ENCODE measurements at places on chromosomes 13 and 19.

DNA sequence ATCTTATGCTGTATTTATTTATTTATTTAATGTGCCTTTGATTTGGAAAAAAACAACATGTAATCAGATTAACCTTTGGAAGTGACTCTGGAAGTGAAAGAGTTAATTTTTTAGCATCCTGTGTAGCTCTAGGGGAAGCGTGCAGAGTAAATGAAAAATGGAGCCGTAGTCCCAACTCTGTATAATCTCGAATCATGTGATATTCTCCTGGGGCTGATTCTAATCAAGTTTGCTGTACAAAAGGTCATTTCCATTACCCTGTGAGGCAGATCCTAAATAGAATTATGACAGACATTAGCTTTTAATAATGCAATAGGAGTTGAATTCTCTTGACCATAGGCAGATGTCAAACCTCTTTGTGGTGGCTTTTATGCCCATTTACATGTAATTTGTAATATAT lies 238.6 kb upstream of the CSNK1A1L start:
- no peak for DNase-seq

DNA sequence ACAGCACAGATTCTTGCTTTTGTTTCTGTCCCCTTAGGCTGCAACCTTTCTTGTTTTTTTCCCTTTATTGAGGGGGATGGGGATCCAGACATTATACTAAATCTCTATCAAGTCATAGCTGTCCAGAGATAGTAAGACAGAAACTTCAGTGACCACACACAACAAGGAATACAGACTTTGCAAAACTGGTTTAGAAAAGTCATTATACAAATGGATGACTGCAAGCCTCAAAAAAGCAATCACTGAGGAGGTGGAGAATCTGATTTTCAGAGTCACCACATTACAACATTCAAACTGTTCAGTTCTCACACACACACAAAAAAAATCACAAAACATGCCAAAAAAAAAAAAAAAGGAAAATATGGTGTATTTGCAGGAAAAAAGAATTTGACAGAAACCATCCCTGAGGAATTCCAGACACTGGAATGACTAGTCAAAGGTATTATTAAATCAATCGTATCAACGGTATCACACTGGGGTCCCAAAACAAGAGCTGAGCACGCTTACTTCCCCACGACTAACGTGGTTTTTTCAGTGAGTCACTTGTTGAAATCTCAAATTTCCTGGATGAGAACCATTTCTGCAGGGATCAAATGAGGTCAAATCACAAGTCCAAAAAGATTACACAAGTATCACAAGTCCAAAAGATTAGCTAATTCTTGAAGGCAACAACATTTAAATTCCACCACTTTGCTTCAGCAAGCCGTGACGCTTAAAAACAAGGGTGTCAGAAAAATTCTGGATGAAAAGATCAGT lies 41.2 kb downstream of the USP12 start:
- no peak for DNase-seq

- DNase-seq: no peak
Observed at GRCh38 chr13:93268327-93269028, 41.9 kb downstream of the GPC6 start.

DNA sequence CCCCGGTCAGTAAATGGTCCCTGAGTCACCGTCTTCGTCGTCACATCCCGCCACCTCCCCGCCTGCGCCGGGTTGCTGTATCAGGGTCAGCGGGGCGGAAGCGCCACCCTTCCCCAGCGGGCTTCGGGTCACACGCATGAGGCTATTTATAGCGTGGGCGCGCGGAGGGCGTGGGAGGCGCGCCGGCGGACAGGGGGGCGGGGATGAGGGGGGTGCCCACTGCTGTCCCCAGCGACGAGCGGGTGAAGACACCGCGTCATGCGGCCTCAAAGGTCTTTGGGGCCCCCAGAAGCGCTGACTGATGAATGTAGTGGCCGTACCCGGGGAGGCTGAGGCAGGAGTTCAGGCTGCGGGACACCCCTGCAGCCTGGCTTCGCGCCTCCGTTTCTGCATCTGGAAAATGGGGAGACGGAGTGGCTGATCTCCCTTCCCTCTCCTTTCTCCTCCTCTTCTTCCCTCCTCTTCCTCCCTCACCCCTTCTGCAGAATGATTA lies 7.9 kb downstream of the UNC13A start:
- DNase-seq: peak; percentile 14

DNA sequence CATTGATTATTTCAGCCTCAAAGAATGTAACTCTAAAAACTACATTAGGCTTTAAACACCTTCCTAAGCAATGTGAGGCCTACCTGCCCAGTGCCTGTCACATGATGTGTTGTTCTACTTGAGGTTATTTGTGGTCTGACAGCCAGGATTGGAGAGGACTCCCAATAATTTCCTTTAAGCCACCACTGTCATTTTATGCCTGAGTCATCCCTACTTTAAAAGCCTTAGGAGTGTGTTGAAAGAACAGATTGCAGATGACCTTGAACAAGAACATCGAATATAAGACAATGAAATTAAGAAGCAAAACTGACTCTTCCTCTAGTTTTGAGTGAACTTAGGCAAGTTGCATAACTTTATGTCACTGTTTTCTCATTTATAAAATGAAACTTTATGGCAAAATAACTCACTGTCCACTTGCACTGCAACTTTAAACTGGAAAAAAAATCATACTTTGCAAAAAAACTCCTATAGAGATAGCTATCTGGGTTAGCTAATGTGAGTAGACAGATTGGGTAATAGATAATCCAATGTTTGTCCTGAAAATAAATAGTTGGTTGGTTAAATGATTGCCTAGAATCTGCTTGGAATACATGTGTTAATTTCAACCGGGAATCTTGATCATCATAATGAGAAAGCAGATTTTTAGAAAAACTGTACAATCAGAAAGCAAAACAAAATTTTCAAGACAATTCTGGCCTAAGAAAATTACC lies 361.2 kb downstream of the SUCLA2 start:
- DNase-seq: no peak

- no peak for DNase-seq
Observed at GRCh38 chr13:106899442-106899841, 331.5 kb upstream of the ARGLU1 start.

DNA sequence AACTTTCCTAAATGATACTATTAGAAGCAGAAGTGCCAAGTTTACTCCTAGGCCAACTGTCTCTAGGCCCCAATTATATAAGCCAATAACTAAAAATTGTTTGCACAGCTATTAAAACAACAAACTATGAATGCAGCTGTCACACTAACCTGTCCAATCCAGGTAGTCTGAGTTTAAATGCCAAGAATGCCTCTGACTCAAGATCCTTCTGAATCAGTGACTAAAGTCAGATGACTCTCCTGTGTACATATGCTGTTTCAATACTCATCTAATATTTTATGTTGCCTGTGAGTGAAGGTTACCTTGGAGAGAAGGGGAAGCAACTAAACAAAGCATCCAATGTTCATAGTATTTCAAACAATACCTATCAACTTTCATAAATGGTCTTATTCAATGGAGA lies 257.0 kb downstream of the ENOX1 start:
- DNase-seq: no peak

DNA sequence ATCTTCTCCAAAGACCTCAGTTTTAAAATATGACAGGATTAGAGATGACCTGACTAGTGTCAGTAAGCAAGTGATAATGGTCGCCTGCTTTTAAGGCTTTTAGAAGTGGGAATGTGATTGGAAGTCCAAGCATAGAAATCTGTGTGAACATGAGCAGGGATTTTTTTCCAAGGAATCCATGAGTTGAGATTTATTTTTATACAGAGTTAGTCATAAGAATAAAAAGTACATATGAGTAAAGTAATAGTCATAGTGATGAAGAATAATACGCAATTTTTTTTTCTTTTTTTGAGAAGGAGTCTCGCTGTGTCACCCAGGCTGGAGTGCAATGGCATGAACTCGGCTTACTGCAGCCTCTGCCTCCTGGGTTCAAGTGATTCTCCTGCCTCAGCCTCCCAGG lies 1.6 kb downstream of the ZNF546 start:
- DNase-seq: no peak

- DNase-seq: no peak
Observed at GRCh38 chr13:33144358-33144784, 128.1 kb downstream of the KL start.

GRCh38 chr19:58385313-58385890 lies 1.7 kb upstream of the RPS5 start:
- DNase-seq: no peak

DNA sequence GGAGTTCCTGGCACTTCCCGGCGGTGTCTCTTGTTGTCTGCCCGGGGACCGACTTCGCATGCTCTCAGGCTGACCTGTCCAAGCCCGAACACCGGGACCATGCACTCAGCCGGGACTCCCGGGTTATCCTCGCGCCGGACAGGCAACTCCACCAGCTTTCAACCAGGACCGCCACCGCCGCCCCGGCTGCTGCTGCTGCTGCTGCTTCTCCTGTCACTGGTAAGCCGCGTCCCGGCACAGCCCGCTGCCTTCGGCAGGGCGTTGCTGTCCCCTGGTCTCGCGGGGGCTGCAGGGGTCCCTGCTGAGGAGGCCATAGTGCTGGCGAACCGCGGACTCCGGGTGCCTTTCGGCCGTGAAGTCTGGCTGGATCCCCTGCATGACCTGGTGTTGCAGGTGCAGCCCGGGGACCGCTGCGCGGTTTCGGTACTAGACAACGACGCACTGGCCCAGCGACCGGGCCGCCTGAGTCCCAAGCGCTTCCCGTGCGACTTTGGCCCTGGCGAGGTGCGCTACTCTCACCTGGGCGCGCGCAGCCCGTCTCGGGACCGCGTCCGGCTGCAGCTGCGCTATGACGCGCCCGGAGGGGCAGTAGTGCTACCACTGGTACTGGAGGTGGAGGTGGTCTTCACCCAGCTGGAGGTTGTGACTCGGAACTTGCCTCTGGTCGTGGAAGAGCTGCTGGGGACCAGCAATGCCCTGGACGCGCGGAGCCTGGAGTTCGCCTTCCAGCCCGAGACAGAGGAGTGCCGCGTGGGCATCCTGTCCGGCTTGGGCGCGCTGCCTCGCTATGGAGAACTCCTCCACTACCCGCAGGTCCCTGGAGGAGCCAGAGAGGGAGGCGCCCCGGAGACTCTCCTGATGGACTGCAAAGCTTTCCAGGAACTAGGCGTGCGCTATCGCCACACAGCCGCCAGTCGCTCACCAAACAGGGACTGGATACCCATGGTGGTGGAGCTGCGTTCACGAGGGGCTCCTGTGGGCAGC lies 661 bp downstream of the FREM2 start:
- DNase-seq: no peak

DNA sequence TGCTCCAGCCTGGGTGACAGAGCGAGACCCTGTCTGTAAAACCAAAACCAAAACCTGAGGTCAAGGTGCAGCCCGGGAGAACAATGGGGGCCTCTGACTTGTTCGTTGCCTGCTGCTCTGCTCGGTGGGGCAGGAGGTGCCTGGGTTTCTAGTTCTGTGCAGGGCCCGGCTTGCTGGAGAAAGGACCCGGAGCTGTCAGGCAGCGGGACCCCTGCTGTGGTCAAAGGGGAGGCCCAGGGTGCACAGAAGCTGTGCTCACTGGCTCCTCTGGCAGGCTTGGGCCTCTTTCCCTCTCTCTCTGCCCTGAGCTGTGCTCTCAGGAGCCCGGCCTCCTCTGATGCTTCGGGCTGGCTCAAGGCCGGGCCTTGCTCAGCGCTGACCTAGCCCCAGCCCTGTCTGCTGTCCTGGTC lies 3.5 kb downstream of the LRP3 start:
- no peak for DNase-seq

- no peak for DNase-seq
Observed at GRCh38 chr19:6450166-6450565, 9.4 kb downstream of the SLC25A23 start.

DNA sequence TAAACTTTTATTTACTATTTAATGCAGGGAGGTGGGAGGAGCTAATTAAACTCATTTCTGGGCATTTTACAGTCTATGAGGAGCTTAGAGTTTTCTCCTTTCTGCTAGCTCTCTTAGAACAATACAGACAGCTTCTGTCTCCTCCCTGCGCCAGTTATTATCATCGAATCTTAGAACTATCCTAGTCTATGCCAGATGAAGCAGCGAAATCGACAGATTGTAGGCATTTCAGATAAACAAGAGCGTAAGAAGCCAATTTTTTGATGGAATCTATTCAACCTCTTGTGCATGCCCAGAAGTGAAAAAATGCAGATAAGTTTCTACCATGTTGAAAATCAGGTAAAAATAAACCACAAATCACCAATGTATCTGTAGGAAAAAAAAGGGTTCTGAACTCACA lies 297.1 kb downstream of the KLF12 start:
- no peak for DNase-seq

DNA sequence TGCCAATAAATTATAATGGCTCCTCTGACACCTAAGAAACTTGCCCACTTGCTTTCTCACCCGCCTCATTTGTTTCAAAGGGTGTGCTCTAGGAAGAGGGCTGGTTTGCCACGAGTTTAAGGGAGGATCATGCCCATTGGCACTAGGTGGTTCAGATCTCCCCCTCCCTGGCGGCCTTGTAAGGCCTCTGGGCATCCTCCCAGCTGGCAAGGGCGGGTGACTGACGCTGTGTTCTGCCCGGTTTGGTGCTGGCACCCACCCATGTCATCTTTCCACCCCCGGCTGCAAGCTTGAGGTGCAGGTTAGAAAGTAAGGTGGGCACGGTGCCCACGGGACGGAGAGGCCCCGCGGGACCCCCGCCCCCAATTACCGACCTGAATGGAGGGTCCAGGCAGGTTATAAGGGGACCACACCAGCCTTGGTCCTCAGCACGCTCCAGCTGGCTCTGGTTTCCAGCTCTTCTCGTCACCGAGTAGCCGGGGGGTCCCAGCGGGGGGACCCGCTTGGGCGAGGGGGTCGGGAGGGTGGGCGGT lies 90.4 kb downstream of the PTPRS start:
- DNase-seq: no peak

DNA sequence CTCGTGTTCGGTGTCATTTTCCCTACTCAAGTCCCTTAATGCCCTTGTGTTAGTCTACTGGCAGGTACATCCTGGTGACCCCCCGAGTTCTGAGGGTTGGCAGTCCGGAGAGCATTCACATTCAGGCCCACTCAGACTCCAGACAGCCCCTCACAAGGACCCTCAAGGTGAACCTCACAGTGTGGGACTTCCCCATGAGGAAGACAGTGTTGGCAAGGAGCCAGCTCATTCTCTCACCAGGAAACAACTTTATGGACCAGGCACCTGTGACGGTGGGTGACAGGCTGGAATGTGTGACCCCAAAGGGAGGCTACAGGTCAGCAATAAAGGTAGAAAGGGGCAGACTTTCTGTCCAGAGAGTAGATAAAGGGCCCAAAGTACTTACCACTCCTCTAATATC lies 24.5 kb downstream of the RDH8 start:
- DNase-seq: no peak

GRCh38 chr19:44988273-44988672 lies 13.0 kb upstream of the RELB start:
- no peak for DNase-seq

- DNase-seq: no peak
Observed at GRCh38 chr19:41297628-41298347, 12.2 kb upstream of the CCDC97 start.
